Breast epithelium (tissue), 4 donors: ENCODE measurements at places on chromosomes 1 and 21. TPM values are rescaled to one million over a fixed set of nuclear protein-coding genes. Genes with fewer than 3 reads are reported as not detected.

PEA15 gene
- total RNA-seq, result 127 TPM

CAMK2N1 gene
- 5.6 TPM for total RNA-seq

NPR1 gene
- total RNA-seq, result 19.9 TPM

OR14K1 gene
- not detected for total RNA-seq

FCRL2 gene
- 0.66 TPM for total RNA-seq

ARF1 gene
- total RNA-seq, result 295 TPM

DISP3 gene
- not detected for total RNA-seq

ANXA9 gene
- not detected for total RNA-seq

YIPF1 gene
- 40.7 TPM for total RNA-seq

DNAJC28 gene
- 2.0 TPM for total RNA-seq

ZNF683 gene
- total RNA-seq, result 0.48 TPM

MATN1 gene
- not detected for total RNA-seq

CCDC28B gene
- 4.1 TPM for total RNA-seq

AXDND1 gene
- total RNA-seq, result 1.8 TPM

HSD3B2 gene
- not detected for total RNA-seq
